Left cardiac atrium (tissue), 4 donors: ENCODE measurements at places on chromosomes 6 and 20. TPM values are rescaled to one million over a fixed set of nuclear protein-coding genes. Genes with fewer than 3 reads are reported as not detected.

DNA sequence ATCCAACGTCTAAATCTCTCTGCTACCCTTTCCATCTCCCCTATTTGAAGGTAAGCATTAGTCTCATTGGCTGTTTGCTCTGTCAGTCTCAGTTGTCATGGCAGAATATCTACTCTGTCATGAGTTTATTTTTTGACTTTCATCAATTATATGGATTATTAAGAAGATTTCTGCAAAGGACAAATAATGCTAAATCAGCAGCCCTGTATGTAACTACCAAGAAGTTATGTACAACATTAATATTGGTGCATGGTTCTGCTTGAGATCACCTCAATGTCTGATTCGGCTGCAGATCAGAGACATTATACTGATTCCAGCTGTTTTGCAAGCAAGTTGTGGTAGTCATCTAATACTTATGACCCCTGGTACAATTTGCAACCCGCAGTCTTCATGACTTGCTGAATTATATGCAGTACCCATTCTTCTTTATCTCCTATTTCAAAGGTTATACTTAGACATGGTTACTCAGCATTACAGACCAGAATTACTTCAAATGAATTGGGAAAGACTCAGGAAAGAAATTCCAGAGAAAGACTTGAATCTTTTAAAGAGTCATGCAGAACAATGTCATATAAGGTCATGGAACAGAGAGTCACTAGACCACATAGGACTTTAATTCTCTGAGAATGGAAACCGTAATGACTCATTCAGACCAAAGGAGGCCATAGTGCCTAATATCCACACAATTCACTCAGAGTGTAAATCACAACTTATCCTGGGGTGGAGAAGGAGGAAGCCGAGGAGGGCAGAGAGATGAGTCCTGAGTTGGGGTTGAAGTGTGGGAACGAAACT, 201.4 kb downstream of the IBTK start:
- DNase-seq, result no peak

GRCh38 chr20:10671919-10672623, 1.7 kb downstream of the JAG1 start:
- peak; percentile 83 for DNase-seq

Gene CCN2
- 230 TPM for total RNA-seq

DNA sequence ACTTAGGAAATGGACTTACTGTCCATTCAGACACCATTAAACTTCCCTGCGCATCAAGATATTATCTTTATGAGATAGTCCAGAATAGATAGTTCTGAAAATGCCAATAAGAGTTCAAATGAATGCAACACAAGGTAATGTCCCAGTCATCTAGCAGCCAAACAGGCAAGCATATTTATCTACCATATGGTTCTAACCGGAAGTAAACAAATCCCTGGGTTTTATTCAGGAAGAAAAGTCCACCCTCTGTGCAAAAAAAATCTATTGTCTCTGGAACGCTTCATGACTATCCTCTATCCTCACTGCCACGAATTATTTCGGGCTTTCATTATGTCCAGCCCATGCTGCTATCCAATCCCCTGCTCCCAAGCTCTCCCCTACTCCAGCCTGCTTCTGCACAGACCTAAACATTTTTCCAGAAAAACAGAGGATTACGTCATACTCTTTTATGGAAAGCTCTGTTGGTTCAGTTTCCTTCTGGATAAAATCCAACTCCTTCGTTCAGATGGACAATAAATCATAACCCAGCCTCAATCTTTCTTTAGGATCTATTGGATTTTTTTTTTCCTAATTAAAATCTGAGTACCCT, 11.4 kb downstream of the PPIL6 start:
- no peak for DNase-seq
